Aorta (tissue), 5 donors: ENCODE measurements at places on chromosomes 3 and 15. TPM values are rescaled to one million over a fixed set of nuclear protein-coding genes. Genes with fewer than 3 reads are reported as not detected.

Gene SOX14
- not detected for total RNA-seq

Gene DUOXA2
- total RNA-seq: not detected

Gene EPHB1
- total RNA-seq: 3.6 TPM

Gene HYAL2
- 71.2 TPM for total RNA-seq

Gene CAMKV
- total RNA-seq: not detected

Gene ZNF662
- 18.1 TPM for total RNA-seq

Gene SLC22A13
- total RNA-seq: 1.3 TPM

GRCh38 chr3:133512416-133513089 lies 60.9 kb upstream of the CDV3 start:
- H3K27me3 ChIP-seq: no peaks in the 10 kb centered on the region
- no peak for DNase-seq
- no peaks in the 10 kb centered on the region for H3K4me1 ChIP-seq
- H3K27ac ChIP-seq: no peak overlapping the region
- H3K4me3 ChIP-seq: no peak overlapping the region

DNA sequence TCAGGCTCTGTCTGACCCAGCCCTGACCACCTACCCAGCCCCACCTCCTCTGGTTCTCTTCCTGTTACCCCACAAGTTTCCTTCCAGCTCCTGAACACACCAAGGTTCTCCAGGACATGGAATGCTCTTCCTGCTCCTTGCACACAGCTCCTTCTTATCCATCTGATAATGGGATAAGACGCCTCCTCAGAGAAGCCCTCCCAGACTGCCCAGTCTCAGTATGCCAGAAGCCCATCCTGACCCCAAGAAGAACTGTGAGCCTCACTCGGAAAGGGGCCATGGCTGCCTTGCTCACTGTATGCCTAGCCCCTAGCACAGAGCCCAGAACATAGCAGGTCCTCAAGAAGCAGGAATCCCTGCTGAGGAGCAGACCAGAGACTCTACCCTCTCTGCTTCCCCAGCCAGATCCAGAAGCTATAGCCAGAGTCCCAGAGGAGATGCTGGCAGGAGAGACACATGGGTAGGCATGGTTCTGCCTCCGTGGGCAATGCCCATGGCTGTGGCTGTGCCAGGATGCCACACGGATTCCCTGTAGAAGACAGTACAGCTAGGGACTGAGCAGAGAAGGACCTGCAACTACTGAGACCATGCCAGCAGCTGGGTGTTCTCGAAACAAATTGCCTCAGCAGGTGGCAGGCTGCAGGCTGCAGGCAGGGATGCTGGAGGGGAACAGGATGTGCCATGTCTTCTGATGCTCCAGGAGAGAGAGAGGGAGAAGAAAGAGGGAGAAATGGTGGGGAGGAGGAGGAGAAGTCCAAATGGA lies 74.0 kb upstream of the LINGO1 start:
- no peak overlapping the region for H3K27ac ChIP-seq
- no peak overlapping the region for H3K4me3 ChIP-seq
- DNase-seq: no peak
- no peaks in the 10 kb centered on the region for H3K36me3 ChIP-seq
- no peaks in the 10 kb centered on the region for H3K27me3 ChIP-seq

- H3K27ac ChIP-seq: no peak overlapping the region
- no peaks in the 10 kb centered on the region for H3K4me1 ChIP-seq
- no peaks in the 10 kb centered on the region for H3K27me3 ChIP-seq
- no peak for DNase-seq
- H3K4me3 ChIP-seq: no peak overlapping the region
- no peaks in the 10 kb centered on the region for H3K36me3 ChIP-seq
These were observed 4.2 kb downstream of the ALG1L2 start for GRCh38 chr3:130085881-130086280.
